ENCODE measurements at places on chromosomes 2 and 18. TPM values are rescaled to one million over a fixed set of nuclear protein-coding genes. Genes with fewer than 3 reads are reported as not detected.

- no peak for DNase-seq
These were observed 4.6 kb downstream of the SETBP1 start for GRCh38 chr18:44685296-44685695.

NRP2 gene
- 2.6 TPM for total RNA-seq

L3MBTL4 gene
- total RNA-seq = 10.2 TPM

TCF23 gene
- not detected for total RNA-seq

GRCh38 chr18:74450626-74451025 lies 6.5 kb downstream of the DIPK1C start:
- no peak for DNase-seq

DNA sequence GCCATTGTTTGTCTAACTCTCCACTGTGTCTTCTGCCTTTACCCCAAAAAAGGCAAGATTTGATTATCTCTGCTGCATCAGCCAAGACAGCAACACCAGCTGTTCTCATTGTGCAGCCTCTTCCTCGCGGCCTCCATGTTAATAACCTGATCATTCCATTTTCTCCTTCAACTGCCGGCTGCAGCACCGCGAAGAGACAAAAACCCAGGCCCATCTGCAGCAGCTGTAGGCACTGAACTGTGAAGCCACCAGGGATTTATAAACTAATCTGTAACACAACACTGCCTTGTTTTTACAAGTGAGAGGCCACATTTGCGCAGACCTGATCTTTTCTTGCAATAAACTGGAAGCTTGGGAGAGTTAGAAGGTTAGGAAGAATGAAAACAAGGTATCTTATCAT lies 147.8 kb downstream of the SATB2 start:
- DNase-seq = no peak

- DNase-seq = no peak
These were observed 34.0 kb downstream of the BIN1 start for GRCh38 chr2:127072970-127073369.

DCDC2C gene
- total RNA-seq = not detected

DNA sequence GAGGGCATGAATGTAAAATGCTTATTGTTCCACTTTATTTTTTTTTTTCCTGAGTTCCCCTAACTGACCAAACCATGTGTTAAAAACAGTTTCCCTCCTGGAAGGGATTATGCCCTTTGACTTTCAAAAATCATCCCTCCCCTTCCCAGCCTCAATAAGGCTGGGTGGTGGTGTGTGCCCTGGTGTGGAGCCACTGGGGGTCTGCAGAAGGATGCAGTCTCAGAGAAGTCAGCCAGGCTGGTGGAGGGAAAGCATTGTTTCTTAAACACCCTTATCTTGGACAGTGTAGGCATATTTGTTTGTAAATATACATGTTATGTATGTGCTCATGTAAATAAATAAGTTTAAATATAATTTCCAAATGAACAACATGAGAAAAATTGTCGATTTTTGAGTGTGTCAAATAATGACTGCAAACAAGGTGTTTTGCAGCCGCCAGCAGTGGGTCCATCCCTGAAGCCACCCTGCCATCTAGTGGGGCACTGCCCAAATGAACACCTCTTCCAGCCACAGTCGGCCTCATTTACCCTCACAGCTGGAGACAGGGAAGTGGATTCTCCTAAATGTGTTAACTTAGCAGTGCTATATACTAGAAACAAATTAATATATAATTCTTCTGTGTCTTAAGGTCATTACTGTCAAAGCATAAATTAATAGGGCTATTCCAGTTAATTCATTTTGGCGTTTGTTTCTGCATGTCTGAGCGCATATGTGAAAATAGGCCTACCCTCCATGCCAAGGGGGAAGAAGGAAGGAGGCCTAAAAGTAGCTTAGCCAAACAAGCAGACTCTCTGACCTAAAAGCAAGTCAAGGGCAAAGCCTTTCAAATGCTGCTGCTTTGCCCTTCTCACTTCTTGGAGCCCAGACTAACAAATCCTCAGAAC lies 209.6 kb upstream of the PIK3C3 start:
- no peak for DNase-seq

SOX11 gene
- total RNA-seq = not detected

DNA sequence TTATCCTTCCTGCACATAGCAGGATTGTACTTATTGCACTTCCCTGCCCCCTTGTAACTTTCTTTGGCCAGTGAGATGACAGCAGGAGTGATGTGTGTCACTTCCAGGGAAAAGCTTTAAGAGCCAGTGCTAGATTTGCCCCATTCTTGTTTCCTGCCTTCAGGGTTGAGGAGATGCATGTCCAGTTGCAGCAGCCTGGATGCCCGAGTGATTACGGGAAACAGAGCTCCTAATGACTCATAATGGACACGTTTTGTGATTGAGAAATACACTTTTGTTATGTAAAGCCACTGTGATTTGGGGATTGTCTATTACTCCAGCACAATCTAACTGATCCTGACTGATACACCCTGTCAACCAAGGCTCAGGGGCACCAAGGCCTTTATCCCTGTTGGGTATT lies 5.0 kb upstream of the TET3 start:
- no peak for DNase-seq

- no peak for DNase-seq
These were observed 255.9 kb upstream of the STON1 start for GRCh38 chr2:48274040-48274439.

- no peak for DNase-seq
These were observed 97.1 kb upstream of the TMEM178A start for GRCh38 chr2:39568561-39569006.

GRCh38 chr18:43587538-43588153 lies 310.4 kb upstream of the SYT4 start:
- no peak for DNase-seq

GRCh38 chr18:62877411-62878221 lies 162.3 kb downstream of the PHLPP1 start:
- no peak for DNase-seq

DNA sequence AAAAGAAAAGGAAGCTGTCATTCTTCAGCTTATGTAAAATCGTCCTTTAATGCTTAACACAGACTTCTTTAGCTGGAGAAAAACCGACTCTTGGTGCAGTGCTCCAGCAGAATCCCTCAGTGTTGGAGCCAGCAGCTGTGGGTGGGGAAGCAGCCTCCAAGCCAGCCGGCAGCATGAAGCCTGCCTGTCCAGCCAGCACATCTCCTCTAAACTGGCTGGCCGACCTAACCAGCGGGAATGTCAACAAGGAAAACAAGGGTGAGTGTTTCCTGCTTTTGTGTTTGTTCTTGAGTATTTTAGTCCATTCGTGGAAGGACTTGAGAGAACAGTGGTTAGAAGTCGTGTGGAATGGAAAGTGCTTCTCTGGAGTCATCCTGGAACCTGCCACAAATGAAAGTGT lies 38.9 kb downstream of the KDM3A start:
- DNase-seq = no peak

- no peak for DNase-seq
These were observed 20.6 kb downstream of the SMAD7 start for GRCh38 chr18:48929941-48930713.

ME2 gene
- 112 TPM for total RNA-seq

- no peak for DNase-seq
These were observed 81.4 kb downstream of the MTCL1 start for GRCh38 chr18:8786483-8787370.

GRCh38 chr2:83006961-83007360 lies 1452.1 kb downstream of the SUCLG1 start:
- DNase-seq = no peak

DNA sequence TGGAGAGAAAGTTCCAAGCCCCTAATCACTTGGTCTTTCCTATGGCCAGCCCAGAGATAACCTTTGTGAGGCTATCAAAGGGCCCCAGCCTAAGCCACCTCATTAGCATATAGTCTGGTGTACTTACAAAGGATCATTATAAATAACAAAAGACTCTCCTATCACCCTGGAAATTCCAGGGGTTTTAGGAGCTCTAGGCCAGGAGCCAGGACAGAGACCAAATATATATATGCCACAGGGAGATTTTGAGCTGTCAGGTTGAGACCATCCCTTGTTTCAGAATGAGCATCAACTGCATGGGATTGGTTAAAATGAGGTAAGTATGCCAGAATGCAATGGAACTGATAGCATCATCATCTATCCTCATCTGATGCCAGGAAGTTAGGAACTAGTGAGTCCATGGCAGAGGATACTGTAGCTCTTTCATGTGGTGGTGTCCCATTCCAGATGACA lies 32.1 kb upstream of the CHRNA1 start:
- DNase-seq = no peak

DNA sequence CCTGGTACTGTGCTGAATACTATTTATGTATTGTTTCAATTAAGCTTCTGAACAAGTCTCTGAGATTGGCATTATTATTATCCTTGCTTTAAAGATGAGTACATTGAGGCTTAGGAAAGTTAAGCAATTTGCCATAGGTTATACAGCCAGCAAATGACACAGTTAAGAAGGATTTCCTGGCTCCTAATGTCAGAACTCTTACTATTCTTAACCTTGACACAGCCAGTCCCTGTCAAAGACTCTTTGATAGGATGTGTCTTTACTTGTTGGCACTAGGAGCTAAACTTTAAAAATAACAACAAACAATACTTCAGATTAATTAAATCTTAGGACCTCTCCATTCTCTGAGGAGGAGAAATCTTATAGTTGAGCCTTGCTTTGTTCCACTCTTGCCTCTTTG lies 70.6 kb downstream of the UBR3 start:
- DNase-seq = no peak

STARD6 gene
- not detected for total RNA-seq

- no peak for DNase-seq
These were observed 70.2 kb downstream of the SPATS2L start for GRCh38 chr2:200376513-200377354.

DNA sequence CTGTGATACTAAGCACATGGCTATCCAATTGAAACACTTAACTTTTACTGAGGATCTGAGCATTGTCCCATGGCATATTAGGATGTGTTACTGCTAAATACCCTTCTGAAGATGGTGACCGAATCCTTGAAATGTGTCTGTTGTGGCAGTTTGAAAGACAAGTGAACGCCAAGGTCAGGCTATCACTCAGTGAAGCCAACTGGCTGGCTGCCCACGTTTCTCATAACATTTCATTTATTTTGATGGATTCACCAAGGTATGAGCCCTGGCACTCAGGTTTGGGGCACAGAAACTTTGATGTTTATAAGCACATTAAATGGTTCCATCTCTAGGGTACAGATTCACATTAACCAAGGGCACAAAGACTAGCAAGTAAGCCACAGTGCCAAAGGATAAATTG lies 850.3 kb downstream of the DPP10 start:
- DNase-seq = no peak

FSIP2 gene
- 0.14 TPM for total RNA-seq

DNA sequence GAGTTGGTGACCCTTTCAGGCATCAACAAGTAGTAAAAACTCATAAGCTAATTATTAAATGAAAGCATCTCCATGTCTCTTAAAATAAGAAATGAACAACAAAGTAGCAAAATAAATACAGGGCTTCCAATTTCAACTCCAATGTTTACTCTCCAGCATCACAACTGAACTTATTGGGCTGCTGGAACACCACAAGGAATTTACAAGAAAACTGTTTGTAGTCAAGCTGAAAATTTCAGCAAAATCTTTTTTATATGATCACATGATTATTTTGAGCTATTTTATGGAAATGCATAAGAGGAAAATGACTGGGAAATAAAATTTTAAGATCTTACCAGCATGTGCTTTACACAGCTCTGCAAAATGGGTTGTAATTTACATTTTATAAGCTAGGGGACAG lies 28.1 kb downstream of the COBLL1 start:
- no peak for DNase-seq
